ENCODE measurements at places on chromosomes 12 and 14.
A peak's percentile ranks its signal among the peaks of the same experiment; 100 is the strongest.

- ATAC-seq = peak; percentile 14
These were observed 655 bp upstream of the DYNLL1 start for GRCh38 chr12:120495186-120495730.

GRCh38 chr14:69395929-69396328 lies 2.2 kb downstream of the ERH start:
- no peak for ATAC-seq

- ATAC-seq = peak; percentile 11
These were observed 1.6 kb downstream of the SUDS3 start for GRCh38 chr12:118377884-118378470.

- no peak for ATAC-seq
These were observed at the start of gene KCNA5 for GRCh38 chr12:5043589-5044419. Gene KCNA5 (plus strand): TSS chr12:5043879. CDS start chr12:5044148, 269 bp downstream.

- no peak for ATAC-seq
These were observed 79.0 kb downstream of the MOK start for GRCh38 chr14:102225936-102226335.

DNA sequence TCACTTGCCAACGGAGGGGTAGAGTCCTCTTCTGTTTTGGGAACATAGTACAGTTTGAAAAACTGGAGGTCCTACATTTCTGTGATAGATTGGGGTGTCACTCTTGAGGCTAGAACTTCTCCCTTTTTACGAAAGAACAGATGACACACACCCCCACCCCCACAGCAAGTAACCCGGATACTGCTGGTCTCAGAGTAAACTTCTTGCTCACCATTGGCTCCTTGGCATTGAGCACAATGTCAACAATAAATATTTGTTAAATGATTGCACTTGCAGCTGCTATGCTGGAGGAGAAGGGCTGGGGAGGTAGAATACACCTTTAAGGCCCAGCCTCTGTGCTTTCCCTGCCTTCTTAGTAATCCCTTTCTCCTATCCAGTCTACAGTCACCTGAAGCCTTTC lies 149.8 kb downstream of the TGFB3 start:
- ATAC-seq = peak; percentile 63

DNA sequence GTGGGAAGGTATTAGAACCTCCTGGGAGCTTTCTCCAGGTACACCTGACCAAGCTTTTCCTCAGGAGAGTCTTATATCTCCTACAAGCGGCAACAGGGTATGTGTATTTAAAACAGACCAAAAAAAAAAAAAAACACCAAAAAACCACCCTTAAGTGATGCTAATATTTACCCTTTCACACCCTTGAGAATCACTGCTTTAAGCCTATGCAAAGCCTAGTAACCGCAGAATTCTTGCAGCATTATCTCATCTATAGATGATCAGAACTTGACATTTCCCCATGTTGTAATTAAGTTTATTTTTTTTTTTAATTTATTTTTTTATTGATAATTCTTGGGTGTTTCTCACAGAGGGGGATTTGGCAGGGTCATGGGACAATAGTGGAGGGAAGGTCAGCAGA lies 19.3 kb downstream of the ZNF641 start:
- no peak for ATAC-seq

- no peak for ATAC-seq
These were observed 87.9 kb downstream of the PTPN11 start for GRCh38 chr12:112506513-112507166.

GRCh38 chr14:35215110-35215813 lies 76.9 kb upstream of the PSMA6 start:
- no peak for ATAC-seq

- ATAC-seq = peak; percentile 66
These were observed 140.5 kb downstream of the PRKCH start for GRCh38 chr14:61461808-61462275.

DNA sequence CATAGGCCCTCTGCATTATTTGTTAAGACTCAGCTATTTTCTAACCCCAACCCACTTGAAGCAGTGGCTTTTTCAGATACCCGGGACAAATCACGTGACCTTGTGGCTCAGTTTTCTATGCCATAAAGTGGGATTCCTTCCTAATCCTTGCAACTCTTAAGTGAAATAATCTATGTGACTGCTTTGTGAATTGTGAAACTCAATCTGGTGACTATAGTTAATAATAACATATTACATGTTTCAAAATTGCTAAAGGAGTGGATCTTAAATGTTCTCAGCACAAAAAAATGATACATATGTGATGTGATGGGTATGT lies 17.3 kb downstream of the EML1 start:
- no peak for ATAC-seq

DNA sequence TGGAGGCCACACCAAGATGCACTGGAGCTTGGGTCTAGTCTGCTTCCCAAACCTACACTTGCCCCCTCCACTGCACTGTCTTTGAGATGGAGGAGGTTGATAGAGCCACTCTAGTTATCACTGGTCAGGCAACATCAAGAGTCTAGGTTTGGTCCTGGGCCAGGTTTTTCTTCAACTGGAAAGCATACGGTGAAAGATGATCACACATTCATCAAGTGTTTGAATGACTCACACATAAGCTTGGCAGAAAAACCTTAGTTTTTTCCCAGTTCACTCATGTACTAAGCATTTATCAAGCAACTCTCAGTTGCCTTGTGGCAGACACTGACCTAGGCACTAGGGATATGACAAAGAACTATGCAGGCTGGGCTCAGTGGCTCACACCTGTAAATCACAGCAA lies 84.5 kb downstream of the PLEKHG3 start:
- ATAC-seq = peak; percentile 52

GRCh38 chr12:92528586-92528985 lies 174.2 kb upstream of the PLEKHG7 start:
- ATAC-seq = no peak

DNA sequence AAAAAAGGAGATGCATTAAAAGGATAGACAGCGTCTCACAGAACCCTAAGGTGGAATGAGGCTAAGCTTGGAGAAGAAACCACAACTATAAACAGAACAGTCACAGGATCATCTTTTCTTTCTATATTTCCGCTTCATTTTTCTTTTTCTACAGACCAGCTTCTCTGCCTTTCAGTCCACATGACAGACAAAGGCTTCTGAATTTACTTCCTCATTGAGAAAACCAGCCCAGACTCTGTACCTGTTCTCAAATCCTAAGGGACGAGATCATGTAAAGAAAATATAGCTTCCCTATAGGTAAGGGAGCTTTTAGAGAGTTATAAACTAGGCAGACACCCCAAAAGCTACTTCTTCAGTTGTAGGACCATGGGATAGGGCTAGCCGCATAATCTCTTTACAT lies 17.4 kb downstream of the SGPP1 start:
- no peak for ATAC-seq

- ATAC-seq = no peak
These were observed 205.2 kb upstream of the NEDD1 start for GRCh38 chr12:96701856-96702255.

DNA sequence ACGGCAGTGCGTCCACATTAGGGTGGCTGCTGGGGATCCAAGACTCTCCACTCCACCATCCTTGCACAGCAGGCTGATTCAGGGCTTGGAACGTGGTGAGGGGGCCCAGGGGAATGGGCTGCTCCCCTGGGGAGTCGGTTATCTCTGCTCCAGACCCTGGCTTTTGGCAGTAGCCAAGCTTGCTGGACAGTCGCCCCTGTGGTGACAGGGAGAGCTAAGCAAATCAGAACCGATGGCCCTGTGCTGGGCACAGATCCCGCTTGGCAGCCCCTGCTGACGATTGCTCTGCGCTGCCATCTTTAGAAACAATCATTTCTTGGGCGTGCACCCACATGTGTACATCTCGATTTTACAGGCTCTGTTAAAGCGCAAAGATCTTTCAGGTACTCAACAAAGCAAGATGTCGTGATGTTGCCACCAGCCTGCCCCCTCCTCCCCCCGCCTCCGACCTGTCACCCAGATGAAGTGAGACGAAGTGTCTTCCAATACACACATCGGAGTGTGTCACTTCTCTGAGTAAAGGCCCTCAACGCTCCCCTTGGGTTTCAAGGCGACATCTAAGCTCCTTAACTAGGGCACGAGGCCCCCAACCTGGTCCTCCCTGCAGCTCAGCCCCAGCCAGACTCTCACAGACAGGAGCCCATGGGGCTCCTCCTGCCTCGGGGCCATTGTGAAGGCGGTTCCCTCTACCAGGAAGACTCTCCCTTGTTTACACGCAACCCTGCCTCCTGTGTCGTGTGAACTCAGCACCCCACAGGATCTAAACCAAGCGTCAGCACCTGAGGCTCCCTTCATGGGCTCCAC lies 55.6 kb downstream of the PITPNM2 start:
- no peak for ATAC-seq

DNA sequence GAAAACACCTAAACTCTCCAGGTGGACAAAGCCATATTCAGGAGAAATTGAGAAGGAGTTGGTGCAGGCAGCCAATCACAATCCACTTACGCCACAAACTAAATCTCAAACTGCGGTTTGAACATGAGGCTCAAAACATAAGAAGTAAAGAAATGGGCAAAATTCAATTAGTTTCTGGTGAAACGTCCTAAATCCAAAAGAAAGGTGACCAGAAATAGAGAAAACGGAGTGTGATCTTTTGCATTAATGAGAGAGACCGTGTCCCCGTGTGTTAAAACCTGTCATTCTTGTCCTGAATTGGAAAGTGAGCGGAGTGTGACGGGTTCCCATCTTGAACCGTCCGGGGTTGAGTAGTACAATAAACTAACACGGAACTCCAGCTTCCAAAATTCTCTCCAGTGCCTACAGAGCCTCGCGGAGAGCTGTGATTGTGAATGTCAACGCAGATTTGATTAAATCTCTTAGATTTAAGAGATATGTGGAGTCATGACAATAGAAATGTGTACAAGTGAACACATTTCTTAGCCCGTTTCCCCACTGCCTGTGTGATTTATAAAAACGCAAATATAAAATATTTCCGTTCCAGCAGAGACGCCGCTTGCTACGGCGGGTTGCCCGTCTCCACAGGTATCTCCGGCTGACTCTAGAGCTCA lies 595 bp upstream of the METAP2 start:
- ATAC-seq = peak; percentile 70

- no peak for ATAC-seq
These were observed 158.9 kb upstream of the PLEKHA5 start for GRCh38 chr12:18970603-18971002.

DNA sequence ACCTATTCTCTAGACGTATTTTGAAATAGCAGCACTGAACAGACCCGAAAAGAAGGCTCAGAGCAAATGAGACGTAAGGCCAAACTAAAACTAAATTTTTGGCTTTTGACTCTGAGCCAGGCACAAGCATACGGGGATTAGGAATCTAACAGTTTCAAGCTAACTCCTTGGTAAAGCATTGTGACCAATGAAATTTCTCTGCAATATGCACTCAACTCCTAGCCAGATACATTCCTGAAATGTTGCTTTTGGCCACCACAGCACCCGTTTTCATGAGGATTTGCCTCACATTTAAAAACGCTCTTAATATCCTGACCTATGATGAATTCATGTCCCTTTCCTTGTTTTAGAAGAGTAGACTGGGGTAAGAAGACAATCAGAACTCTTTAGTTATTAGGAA lies 53.1 kb upstream of the NPFF start:
- ATAC-seq = no peak

DNA sequence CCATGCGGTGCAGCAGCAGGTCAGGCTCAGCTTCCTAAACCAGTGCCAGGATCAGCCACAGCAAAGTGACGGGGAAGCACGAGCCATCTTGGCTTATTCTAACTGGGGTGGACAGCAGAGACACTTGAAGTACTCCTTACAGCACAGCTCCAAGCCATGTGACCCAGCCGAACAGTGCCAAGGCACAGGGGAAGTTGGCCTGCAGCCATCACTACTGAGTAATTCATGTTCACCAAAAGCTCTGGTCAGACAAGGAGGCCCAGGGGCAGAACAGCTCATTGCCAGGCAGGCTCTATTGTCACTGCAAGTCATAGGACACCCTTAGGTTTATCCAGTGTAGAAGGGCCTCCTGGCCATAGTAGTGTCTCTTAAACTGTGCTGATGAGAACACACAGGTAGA lies 23.4 kb upstream of the SLC35F4 start:
- ATAC-seq = peak; percentile 77

DNA sequence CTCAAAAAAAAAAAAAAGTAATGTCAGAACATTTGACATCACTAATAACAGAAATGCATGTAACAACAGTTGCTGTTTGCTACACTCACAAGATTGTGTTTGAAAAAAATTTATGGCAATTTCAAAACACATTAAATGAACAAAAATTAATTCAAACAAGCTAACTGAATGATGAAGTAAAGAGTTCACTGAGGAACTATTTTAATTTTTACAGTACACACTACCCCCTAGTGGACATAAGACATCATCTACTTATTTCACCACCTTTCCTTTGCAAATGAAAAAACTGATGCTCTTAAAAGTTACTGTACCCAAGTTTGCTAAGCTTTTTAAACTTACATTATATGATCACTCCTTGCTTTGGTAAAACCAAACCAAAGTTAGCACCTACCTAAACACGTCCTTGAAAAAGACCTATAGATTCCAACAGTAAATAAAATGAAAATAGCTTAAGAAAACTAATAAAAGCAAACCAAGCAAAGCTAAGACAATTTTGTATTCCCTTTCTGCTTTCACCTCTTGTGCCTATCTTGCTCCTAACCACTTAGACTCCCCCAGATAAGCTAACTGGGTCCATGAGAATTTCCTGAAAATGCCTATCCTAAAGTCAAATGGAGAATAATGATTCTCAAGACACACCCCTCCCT lies 22.2 kb downstream of the UBE2N start:
- ATAC-seq = peak; percentile 80

- no peak for ATAC-seq
These were observed 4.9 kb downstream of the AACS start for GRCh38 chr12:125070112-125070511.

DNA sequence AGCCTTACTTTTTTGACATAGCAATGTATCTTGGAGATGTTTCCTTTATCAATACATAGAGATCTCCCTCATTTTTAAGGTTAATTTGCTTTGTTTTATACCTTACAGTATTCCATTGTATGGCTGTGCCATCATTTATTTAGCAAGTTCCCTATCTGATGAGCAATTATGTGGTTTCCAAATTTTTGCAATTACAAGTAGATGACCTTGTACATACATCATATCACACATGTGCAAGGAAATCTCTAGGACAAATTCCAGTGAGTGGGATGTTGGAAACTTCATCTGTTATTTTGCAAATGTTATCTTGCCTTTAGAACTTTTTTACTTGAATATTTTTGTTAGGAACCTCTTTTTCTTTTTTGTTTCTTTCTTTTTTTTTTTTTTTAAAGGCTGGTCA lies 49.7 kb downstream of the DRAM1 start:
- ATAC-seq = no peak

- no peak for ATAC-seq
These were observed 183.4 kb downstream of the SLC25A21 start for GRCh38 chr14:36988989-36989388.

DNA sequence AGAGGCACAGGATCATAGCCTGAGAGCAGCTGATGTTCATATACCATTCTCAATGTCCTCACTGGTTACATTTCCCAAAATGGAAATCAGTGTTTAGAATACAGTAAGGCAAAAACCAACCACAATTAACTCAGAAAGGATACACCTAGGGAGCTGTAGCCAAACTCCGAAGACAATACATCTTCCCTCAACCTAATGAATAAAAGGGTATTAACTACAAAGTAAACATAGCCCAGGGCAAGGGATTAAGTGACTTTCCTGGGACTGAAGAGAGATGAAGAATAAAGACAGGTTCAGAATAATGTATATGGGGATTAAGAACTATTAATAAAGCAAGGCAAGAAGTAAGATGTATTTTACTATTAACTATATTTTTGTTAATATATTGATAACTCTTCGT lies 79.5 kb downstream of the RPS29 start:
- ATAC-seq = no peak
